Stimulated activated CD4-positive, alpha-beta T cell treated with anti-CD3 and anti-CD28 coated beads, Interleukin-4, amount 100 ng/mL, for 1 hour (primary cell): ENCODE measurements at places on chromosomes 2 and 18.

DNA sequence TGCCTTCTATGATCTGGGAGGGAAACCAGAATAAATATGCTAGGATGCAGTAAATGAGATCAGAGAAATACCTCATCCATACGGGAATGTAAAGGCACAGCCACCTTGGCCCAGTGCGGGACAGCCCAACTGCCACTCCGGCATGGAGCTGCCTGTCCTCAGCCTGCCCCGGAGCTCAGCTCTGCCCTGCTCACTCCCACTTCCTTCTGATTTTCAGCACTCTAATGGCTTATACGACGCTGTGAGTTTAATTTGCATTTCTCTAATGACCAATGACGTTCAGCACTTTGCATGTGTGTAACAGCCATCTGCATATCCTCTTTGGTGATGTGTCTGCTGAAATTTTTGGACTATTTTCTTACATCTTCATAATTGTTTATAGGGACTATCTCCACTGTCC, 172.5 kb upstream of the RAB6C start:
- no peak for DNase-seq

DNA sequence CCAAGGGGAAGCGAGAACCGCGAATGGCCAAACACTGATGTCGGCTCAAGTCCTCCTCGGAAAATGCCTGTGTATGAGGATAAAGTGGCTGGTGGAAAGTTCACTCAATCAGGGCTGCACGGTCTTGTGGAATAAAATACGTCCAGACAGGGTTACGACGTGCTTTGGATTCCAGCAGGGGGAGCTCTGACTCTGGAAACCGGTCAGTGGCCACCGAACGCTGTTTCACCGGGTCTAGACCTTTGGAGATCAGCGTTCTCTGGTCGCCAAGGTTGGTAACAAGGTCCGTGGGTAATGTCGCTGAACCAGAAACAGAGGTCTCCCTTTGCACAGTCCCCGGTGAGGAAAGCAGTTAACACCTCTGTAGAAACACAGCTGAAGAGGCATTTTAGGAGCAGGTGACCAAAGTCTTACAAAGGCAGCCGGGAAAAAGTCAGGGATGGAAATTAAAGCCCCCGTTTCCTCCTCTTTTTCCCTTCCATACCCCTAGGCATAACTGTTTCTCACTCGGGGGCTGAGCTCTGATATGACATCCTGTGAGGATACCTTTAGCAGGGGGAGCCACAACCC, 47.8 kb downstream of the CDCA7 start:
- peak; percentile 69 for DNase-seq

DNA sequence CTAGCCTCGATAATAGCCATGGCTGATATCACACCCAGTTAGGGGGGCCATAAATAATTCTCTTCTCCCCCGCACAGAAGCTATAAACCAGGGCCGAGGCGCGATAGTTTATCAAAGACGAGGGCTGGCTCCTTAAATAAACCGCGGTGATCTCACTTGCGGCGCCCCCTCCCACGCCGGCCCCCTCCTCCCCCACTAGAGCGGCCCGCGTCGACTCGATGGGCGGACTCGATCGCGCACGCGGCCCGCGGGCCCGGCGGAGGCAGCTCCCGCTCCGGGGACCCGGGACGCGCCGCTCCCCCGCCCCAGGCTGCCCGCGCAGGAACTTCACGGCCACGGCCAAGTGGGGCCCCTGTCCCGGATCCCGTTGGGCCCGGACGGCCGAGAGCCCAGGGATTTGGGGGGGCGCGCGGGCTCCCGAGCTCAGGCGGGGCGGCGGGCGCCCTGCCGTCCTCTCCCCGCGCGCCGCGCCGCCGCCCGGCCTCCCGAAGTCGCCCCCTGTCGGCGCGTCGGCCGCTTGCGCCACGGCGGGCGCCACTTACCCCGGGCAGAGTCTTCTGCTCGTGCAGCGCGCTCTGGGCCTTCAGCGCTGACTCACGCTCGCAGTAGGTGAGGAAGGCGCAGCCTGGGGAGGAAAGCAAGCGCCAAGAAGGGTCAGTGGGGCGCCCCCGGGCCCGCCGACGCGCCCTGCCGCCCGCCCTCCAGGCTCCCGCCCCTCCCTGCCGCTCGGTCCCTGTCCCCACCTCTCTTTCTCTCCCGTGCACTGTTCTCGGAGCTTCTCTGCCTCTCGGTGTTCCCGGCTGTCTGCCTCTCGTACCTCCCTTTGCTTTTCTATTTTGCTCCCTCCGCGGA, 80.4 kb downstream of the CELF4 start:
- DNase-seq = peak; percentile 4

- no peak for DNase-seq
These were observed 539.5 kb downstream of the NRXN1 start for GRCh38 chr2:50492477-50492851.

GRCh38 chr2:15941871-15942710, 1.7 kb downstream of the MYCN start:
- no peak for DNase-seq

- no peak for DNase-seq
These were observed 22.7 kb downstream of the MPPE1 start for GRCh38 chr18:11885278-11885947.

DNA sequence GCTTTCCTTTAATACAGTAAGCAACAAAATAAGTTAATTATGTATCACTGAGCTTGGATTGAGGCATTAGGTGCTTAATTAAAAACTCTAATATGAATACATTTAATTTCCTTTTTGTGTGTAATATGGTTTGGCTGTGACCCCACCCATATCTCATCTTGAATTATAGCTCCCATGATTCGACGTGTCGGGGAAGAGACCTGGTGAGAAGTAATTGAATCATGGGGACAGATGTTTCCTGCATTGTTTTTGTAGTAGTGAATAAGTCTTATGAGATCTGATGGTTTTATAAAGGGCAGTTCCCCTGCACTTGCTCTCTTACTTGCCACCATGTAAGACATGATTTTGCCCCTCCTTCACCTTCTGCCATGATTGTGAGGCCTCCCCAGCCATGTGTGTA, 325.4 kb upstream of the CDH7 start:
- no peak for DNase-seq

GRCh38 chr2:237590272-237591140, at the start of gene RAB17:
TSS of gene RAB17 (minus strand) at chr2:237590734. CDS start at chr2:237586154, 4,580 bp downstream.
- DNase-seq = no peak

GRCh38 chr2:28716265-28716865, 35.3 kb upstream of the PPP1CB start:
- DNase-seq = no peak

GRCh38 chr2:109292386-109292785, 163.4 kb downstream of the SH3RF3 start:
- DNase-seq = no peak

DNA sequence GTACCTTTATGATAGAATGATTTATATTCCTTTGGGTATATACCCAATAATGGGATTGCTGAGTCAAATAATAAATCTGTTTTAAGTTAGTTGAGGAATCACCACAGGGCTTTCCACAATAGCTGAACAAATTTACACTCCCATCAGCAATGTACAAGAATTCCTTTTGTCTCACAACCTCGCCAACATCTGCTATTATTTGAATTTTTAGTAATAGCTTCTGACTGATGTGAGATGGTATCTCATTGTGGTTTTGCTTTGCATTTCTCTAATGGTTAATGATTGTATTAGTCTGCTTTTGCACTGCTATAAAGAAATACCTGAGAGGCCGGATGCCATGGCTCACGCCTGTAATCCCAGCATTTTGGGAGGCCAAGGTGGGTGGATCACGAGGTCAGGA, 1387.6 kb upstream of the ACVR2A start:
- no peak for DNase-seq

GRCh38 chr18:8800445-8800844, 95.1 kb downstream of the MTCL1 start:
- no peak for DNase-seq

GRCh38 chr2:133972297-133972696, 281.6 kb upstream of the MGAT5 start:
- no peak for DNase-seq

GRCh38 chr2:171602352-171602751, 80.1 kb downstream of the CYBRD1 start:
- DNase-seq = no peak

- no peak for DNase-seq
These were observed 28.7 kb upstream of the LRRC30 start for GRCh38 chr18:7202169-7202568.

DNA sequence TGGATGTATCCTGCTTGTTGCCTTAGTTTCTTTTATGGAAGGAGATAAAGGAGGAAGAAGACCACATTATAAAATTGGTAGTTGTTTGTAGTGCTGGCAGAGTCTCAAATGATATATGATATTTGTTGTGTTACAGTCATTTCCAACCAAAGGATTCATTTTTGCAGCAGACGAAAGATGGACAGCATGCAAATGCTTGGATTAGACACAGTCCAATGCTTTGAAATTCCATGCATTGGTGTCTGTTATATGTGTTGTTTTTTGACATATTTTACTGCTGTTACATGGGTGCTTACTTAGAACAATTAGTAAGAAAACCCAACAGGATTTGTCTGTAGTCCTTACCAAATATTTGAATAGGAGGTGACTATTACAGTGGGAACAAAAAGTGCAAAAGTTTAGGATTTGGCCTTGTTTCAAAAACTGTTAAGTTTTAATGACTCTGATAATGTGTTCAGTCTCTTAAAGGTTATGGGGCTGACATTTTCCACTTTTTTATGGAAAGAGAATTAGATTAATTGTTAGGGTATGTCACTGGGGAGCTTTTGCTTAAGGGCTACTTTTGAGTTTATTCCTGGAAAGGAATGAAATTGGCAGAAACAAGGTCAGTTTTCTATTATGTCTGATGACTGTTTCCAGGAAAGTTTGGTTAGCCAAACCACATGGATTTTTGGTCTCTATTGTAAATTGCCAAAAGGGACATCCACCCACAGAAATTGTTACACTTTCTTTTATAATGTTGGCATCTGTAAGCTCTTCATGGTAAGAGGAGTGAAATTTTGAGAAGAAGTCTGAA, 229.4 kb upstream of the MMADHC start:
- DNase-seq = no peak
